Kidney capillary endothelial cell (primary cell): ENCODE measurements at places on chromosomes 6 and 20.

DNA sequence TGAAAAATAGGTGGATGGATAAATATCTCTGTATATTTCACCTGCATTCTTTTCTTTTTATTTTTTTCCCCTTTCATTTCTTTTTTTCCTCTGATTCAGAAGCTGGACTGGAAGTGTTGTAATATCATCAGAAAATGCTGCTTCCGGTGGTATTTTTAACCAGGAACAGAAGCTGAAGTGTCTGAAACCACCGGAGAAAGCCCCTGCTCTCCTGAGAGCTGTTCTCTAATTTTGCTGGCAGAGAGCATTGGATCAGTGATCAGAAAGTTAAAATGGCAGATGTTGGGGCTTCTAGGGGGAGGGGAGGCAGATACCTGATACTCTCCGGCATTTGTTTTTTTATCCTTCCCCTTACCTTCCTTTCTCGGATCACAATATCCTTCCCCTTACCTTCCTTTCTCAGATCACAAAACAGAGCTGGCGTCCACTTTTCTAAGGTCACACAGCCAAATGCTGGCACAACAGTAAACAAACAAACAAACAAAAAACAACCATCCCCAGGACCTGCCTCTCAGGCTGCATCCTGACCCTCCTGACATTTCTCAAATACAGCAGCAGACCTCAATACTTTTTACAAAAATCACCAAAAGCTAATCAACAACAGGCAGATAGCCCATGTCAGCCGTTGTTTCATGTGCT is 143.2 kb upstream of the ZNF217 start:
- no peak for DNase-seq

- DNase-seq: no peak
These were observed 193.4 kb upstream of the PRDM1 start for GRCh38 chr6:105892577-105893262.

- DNase-seq: peak; percentile 2
These were observed 613.2 kb upstream of the NOX3 start for GRCh38 chr6:156068881-156069280.

GRCh38 chr20:18738888-18739287 is 74.7 kb upstream of the SCP2D1 start:
- no peak for DNase-seq
